ENCODE measurements at places on chromosomes 7 and 10. TPM values are rescaled to one million over a fixed set of nuclear protein-coding genes. Genes with fewer than 3 reads are reported as not detected.

LSM5 gene
- total RNA-seq: 32.6 TPM

AGR3 gene
- total RNA-seq: not detected

LIPN gene
- not detected for total RNA-seq

FAM25A gene
- not detected for total RNA-seq

HTR7 gene
- 16.3 TPM for total RNA-seq

AGK gene
- total RNA-seq: 73.2 TPM
